Activated CD8-positive, alpha-beta memory T cell treated with anti-CD3 and anti-CD28 coated beads, Interleukin-2, amount 10 ng/mL, durations not matched to agents 7 days and 5 days (primary cell): ENCODE measurements at places on chromosomes 3 and 15.
A peak's percentile ranks its signal among the peaks of the same experiment; 100 is the strongest.

GRCh38 chr3:36695769-36696137 lies 68.6 kb downstream of the DCLK3 start:
- DNase-seq = no peak
- H3K4me3 ChIP-seq = no peak overlapping the region
- H3K4me1 ChIP-seq = no peaks in the 10 kb centered on the region

DNA sequence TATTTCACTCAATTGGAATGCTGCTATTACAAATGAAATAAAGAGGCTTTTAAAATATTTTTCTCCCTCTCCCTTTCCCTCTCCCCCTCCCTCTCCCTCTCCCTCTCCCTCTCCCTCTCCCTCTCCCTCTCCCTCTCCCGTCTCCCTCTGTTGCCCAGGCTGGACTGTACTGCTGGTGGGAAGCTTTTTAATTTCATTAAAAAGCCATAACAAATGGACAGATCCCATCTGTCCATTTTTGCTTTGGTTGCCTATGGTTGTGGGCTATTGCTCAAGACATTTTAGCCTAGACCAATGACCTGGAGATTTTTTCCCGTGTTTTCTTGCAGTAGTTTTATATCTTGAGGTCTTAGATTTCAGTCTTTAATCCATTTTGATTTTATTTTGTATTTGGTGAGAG lies 107.2 kb upstream of the LRRC3B start:
- H3K4me3 ChIP-seq = no peak overlapping the region
- no peaks in the 10 kb centered on the region for H3K36me3 ChIP-seq
- H3K27ac ChIP-seq = no peak overlapping the region

DNA sequence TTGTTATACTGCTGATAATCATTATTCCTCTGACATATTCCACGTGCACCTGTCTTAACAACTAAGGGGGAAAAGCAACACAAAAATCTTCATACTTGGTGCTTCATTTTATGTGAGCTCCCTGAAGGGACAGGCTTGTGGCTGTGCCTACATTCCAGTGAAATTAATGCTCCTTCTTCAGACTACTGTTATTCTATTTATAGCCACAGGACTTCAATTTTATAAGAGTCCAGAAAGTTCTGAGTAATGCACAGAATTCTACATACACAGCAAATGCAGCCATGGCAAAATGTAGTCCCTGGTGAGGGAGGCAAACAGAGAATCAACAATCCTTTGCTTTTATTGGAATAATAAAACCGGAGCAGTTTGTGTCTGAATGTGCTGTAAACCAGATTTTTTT lies 417.1 kb downstream of the RBMS3 start:
- no peak overlapping the region for H3K4me3 ChIP-seq
- no peaks in the 10 kb centered on the region for H3K36me3 ChIP-seq
- DNase-seq = no peak
- peaks cover 3% of the 10 kb centered on the region for H3K27me3 ChIP-seq
- no peaks in the 10 kb centered on the region for H3K4me1 ChIP-seq

GRCh38 chr3:4930501-4930900 lies 48.7 kb upstream of the BHLHE40 start:
- H3K4me3 ChIP-seq = no peak overlapping the region
- peaks cover 18% of the 10 kb centered on the region for H3K36me3 ChIP-seq
- H3K27me3 ChIP-seq = no peaks in the 10 kb centered on the region
- H3K27ac ChIP-seq = no peak overlapping the region
- no peak for DNase-seq

DNA sequence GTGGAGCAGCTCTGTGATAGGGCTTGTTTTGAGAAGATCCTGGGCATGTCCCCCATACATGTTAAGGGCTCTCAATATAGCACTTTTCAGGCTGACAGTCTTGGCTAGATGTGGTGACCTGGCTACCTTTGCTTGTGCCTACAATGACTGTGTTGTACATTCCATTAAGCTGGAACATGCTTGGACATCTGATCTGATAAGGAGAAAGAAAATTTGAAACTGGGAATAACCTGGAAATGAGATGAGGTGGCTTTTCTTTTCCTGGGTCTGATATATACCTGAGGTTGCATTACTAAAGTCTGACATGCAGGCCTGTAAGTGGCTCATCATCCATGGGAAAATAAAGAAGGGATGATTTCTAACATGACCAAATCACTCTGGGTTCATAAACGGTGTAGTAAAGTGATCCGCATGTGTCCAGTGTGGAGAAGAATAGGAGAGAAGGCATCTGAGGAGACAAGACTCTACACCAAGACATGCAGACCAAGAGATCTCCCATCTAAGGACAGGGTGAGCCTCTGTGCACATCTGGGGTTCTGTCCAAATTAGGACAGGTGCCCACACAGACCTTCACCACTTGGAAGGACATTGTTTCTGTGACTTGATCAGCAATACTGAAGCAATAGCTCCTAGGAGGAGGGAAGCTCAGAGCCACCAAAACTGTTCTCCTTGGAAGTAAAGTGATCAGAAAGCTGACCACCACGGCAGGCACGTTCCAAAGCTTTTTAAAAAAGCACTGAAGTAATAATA lies 62.0 kb downstream of the KLHL6 start:
- H3K27me3 ChIP-seq = no peaks in the 10 kb centered on the region
- DNase-seq = peak; percentile 23
- no peaks in the 10 kb centered on the region for H3K4me1 ChIP-seq
- peaks cover 13% of the 10 kb centered on the region for H3K36me3 ChIP-seq
- H3K27ac ChIP-seq = no peak overlapping the region

GRCh38 chr3:14214764-14215163 lies 36.1 kb downstream of the LSM3 start:
- no peak overlapping the region for H3K27ac ChIP-seq
- H3K4me3 ChIP-seq = no peak overlapping the region
- peaks cover under 1% of the 10 kb centered on the region for H3K27me3 ChIP-seq
- DNase-seq = no peak
- no peaks in the 10 kb centered on the region for H3K4me1 ChIP-seq
- H3K36me3 ChIP-seq = no peaks in the 10 kb centered on the region

GRCh38 chr15:62847900-62848489 lies 194.6 kb upstream of the TPM1 start:
- no peaks in the 10 kb centered on the region for H3K36me3 ChIP-seq
- DNase-seq = peak; percentile 62
- no peaks in the 10 kb centered on the region for H3K4me1 ChIP-seq
- H3K4me3 ChIP-seq = no peak overlapping the region

- H3K4me1 ChIP-seq = peaks cover 26% of the 10 kb centered on the region
- H3K27me3 ChIP-seq = no peaks in the 10 kb centered on the region
- peaks cover 8% of the 10 kb centered on the region for H3K36me3 ChIP-seq
These were observed 14.0 kb downstream of the VPS13C start for GRCh38 chr15:62046078-62046743.
